NCI-H1048 (cell line): ENCODE measurements at places on chromosomes 4 and X.

DNA sequence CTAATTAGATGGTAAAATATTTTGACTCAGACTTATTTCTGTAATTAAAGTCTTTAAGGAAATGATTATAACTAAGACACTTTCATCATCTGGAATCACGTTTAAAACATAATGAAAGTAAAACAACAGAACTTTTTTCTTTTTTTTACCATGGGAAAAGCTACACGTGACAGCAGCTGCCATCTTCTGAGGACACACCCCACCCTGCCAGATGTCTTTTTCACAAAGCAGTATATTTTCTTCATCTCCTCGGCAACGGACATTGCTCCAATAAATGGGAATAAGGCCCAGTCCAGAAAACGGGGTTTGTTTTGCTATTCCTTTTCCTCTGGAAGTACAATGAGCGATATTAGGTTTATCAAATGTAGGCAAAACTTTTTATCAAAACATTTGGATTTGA, 17.5 kb downstream of the PRSS12 start:
- no peak for DNase-seq

DNA sequence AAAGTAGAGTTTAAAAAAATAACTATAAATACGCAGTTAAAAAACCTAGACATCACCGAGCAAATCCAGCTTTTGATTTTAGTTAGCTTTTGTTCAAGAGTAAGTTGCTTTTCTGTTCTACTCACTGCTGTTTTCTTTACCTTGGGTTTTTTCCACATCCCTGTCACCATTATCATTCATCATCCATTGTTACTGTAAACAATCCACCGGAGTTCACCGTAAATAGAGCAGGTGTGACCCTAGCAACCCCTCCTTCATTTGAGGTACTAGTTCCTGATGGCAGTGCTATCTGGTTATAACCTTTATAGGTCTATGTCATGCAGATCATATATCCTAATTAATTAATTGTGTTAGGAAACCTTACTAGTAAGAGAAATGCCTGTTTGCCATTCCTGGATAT, 43.0 kb upstream of the TEX13D start:
- DNase-seq: no peak

- no peak for DNase-seq
Observed at GRCh38 chrX:13693341-13693961, 4.5 kb downstream of the RAB9A start.

DNA sequence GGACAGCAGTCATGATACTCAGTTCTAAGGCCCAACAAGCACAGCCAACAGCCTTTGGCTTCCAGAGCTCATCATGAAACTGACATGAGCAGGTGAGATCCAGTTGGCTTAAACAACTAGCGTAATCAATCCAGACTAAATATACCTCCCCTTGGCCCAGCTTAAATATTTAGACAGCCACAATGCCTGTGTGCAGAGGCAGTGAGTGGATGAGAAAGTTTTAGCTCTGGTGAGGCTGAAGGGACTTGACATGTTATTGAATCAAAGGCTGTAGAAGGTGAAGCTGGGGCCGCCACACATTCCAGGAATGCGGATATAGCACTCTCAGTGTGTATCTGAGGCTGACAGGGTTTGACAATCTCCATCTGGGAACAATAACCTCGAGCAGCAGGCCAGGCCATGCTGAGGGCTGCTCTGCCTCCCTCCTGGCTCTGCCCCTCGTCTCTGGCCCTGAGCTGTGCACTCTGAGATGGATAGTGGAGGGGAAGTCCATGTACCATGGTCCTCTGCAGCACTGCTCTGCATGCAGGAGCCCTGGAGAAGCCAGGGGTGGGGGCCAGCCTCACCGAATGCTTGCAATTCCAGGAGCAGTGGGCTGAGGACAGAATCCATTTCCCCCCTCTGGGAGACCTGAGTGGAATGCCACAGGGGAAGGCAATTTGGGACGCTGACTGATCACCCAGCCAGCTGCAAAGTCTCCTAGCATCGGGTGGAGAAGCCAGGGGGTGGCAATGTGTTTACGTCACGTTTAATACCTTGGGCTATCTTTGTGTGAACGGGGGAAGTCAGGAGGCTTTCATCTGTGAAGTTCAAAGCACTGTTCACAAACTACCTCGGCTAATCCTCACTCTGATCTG, 37.3 kb upstream of the RASL11B start:
- DNase-seq: no peak

DNA sequence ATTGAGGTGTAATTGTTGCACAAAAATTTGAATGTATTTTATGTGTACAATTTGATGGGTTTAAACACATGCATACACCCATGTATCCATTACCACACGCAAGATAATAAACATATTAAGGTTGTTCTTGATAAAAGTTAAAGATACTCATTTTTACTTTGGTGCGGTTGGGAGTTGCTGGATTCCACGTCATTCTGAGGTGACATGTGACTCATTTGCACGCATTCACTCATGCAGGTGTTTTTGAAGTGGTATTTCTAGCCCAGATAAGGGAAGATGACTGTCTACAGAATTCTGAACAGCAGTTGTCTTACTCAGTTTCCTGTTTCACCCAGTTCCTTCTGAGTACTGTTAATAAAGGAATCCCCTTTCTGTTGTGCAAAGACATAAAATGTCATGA, 142.0 kb downstream of the RTL3 start:
- DNase-seq: no peak

DNA sequence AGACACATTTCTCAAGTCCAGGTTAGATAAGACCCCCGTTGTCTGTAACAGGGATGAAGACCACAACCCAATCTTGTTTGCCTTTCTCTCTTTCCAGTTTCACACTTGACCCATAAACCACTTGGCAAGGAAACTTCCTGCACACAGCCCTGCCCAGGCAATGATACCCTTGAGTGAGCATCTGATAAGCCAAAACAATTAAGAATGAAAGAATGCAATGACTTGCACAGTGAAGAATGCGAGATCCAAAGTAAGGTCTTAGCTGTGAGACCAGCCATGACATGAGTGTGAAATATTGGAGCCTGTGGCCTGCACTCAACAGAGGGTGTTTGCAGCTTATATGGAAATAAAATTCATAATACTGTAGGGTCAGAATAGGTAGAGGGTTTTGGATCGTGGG, 37.9 kb upstream of the MXRA5 start:
- no peak for DNase-seq

DNA sequence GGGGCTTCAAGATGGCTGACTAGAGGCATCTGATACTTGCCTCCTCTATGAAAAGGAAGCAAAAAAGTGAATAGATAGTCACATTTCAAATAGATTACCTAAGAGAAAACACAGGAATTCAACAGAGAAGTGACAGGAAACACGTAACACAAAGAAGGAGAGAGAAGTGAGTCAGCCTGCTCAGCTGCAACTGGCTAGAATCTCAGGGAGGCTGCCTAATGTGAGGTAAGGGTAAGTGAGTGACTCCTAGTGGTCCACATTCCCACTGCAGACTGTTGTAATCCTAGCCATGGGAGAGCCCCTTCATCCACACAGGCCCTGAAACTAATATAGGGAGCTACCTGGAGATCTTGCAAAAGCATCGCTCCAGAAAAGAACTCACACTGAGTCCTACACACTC, 179.2 kb downstream of the SLC7A11 start:
- no peak for DNase-seq

GRCh38 chr4:144910723-144911122, 187.3 kb downstream of the ANAPC10 start:
- DNase-seq: no peak
